Right forelimb (tissue), 1 donor: ENCODE measurements at places on chromosomes 13 and 19.

DNA sequence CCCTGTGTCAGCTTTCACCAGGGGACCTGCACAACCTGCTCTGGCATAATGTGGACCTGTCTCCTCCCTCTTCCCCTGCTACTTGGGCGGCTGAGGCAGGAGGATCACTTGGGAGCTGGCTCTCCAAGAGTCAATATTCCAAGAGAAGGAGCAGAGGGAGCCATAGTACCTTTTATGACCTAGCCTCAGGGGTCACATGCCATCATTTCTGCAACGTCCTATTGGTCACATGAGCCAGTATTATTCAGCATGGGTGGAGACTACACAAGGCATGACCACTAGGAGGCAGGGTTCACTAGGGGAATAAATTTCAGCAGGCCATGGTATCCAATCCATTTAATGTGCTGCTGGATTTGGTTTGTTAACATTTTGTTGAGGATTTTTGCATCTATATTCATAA lies 12.0 kb upstream of the SHFL start:
- DNase-seq: no peak

DNA sequence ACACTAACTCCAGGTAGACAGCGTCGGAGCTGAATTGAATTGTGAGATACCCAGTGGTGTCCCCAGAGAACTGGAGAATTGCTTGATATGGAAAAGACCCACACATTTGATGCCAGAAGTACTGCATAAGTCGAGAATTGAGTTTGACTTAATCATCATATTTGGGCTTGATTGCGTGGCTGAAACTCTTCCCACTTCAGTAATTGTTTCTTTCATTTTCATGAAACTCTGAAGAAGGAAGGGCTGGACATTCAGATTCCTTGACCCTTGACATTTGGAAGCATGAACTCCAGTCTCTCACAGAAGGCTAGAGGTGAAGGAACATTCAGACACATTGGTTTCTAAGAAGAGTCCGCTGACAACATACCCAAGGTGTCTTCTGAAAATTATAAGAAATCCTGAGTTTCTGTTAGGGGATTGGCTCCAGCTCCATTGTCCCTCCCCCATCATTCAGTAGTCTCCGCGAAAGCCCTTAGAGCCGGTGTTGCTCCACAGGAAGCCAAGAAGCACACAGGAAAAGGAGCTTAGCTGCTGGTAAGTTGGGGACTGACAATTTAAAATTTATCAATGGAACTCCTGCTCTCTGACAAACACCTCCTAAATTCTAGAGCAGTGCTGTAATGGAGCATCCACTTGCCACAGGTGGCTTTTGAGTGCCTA lies at the start of gene FPR2:
FPR2 (plus strand) TSS at position 484 of the 660 bp plus-strand sequence. CDS start 7,479 bp downstream, outside the sequence.
- no peak for DNase-seq

DNA sequence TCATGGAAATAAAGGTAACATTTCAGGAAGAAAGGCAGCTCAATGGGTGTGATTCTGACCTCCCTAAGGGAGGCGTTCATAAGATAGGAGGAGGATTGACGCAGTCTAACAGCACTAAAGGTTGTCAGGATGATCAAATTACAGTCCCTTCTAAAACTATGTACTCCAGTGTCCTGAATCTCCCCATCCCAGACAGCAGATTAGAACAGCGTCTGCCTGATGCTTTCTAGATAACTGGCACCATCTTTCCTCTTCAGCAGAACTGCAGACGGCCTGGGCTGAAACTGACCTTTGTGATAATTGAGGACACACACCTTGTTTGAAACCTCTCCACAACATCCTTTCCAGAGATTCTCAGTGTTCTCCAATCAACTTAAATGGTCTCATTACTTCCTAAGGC lies 25.5 kb upstream of the SACS start:
- no peak for DNase-seq

DNA sequence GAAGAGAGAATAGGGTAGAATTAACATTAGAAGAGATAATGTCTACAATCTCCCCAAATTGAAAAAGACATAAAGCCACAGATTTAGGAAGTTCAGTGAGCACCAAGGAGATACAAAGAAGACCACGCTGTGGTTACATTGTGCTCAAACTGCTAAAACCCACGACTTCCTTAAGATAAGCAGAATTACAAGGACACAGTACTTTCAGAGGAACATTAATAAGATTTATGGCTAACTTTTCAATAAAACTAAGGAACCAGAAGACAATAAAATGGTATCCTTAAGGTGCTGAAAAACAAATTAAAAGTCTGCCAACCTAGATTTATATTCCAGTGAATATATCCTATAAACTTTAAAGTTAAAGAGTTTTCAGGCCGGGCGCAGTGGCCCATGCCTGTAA lies 7.4 kb upstream of the IL17D start:
- DNase-seq: no peak

GRCh38 chr13:72141855-72142519 lies 275.0 kb upstream of the DACH1 start:
- no peak for DNase-seq

GRCh38 chr13:24865163-24865953 lies 101.4 kb downstream of the RNF17 start:
- DNase-seq: no peak

GRCh38 chr13:30097701-30098100 lies 209.7 kb downstream of the KATNAL1 start:
- DNase-seq: no peak

DNA sequence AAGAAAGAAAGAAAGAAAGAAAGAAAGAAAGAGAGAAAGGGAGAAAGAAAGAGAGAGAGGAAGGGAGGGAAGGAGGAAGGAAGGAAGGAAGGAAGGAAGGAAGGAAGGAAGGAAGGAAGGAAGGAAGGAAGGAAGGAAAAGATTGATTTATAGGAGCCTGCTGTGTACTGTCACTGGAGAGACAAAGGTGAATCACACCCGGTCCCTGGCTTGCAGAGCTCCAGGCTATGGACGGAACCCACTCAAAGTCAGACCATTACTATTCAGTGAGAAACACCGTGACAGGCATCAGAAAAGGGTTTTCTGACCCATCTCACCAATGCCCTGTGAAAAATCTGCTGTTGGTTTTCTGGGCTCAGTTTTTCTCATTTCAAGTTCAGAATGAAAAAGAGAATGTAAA lies 7.3 kb upstream of the CEACAM6 start:
- DNase-seq: no peak

- DNase-seq: no peak
Observed at GRCh38 chr13:37878496-37878895, 8.9 kb upstream of the TRPC4 start.

GRCh38 chr19:55112246-55112776 lies 5.1 kb downstream of the PPP1R12C start:
- DNase-seq: no peak

DNA sequence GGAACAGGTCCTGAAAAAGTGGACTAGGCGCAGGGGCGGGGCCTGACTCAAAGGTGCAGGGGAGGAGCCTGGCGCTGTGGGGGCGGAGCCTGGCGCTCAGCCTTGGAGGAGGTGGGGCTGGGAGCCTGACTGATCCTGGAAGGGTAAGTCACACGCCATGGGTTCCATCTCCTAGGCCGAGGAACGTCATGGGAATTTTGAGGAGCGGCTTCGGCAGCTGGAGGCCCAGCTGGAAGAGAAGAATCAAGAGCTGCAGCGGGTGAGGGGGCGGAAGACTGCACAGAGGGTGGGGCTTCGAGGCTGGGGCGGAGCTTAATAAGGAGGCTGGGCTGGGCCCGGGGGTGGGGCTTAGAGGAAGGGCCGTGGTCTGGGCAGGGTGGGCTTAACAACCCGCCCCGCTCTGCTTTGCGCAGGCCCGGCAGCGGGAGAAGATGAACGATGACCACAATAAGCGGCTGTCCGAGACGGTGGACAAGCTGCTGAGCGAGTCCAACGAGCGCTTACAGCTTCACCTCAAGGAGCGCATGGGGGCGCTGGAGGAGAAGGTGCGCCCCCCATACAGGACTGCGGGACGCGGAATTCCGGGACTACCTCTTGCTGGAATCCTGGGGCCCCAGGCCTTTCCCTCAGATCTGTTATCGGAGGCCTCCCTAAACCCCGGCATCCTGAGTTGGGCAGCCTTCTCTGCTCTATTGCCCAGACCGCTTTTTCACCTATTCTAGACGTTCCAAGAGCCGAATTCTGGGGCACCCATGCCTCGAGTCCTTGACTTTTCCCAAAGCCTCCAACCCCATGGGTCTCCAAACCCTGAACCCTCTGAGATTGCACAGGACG lies 14.5 kb downstream of the PPFIA3 start:
- peak; percentile 80 for DNase-seq

DNA sequence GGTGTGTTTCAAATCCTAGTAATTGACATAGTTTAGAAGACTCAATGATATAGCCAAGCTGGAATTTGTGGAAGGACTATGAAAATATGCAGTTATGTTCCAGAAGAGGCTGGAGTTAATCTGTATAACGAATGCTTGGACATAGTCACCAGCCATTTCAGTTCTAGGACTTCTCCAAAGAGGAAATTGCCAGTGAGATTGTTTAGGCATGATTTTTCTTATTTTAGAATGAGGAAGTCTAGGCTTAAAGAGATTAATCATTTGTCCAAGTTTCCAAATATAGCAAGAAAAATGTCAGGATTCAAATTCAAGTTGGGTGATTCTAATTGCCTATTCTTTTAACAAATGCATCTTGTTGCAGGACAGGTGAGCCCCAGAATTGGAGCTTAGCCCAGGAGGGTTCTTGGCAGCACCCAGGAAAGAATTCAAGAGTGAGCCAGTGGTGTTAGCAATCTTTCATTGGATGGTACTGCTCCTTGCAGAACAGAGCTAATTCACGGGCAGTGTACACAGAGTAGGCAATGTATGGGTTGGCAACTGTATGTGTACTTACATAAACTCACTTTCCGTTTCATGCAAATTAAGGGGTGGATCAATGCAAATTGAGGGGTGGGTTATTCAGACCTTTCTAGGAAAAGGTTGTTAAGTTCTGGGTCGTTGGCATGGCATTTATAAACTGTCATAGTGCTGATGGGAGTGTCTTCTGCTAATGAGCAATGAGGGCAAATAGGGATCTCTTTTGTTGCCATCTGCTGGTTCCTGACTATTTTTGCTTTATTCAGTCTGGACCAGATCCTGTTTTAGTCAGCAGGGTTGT lies 763.1 kb upstream of the SLITRK1 start:
- no peak for DNase-seq

DNA sequence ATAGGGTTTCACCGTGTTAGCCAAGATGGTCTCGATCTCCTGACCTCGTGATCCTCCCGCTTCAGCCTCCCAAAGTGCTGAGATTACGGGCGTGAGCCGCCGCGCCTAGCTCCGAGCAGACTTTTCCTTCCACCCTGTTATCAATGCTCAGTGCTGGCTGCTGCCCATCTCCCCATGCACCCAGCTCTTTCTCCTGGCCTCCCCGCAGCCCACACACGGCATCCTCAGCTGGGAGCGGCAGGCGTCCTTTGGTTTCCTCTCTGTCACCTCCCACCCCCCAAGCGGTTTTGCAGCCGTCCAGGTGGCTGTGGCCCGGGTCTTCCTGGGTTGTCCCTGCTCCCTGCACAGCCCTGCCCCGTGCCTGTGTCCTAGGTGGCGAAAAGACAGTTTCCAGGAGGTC lies 12.1 kb downstream of the PRR22 start:
- no peak for DNase-seq

DNA sequence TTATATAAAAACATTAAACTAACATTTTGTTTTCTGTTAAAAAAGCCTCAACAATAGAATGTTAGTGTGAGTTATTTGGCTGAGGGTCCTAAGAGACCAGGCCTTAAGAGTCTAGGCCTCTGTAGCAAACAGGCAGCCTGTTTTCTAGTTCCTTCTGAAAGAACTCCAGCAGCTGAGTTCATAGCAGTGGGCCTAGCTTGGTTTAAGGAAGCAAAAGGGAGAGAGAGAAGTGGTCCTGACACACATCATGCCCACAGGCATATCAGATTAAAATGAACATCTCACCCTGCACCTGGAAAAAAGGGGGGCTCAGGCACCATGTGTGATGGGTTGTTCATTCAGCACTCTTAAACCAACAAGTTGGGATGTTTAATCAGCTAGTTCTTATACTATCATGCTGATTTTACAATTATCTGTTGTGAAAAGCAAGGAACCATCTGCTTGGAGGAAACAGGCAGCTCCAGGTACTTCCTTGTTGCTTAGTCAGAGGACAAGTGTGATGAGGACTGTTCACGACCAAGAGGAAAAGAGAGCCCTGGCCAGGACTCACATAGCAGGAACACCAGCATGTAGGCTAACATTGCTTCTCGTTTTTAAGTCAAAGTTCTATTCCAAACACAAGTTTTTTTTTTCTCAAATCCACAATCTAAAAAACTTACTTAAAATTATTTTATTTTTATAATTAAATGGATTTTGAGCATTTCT lies 81.3 kb upstream of the FRY start:
- no peak for DNase-seq

DNA sequence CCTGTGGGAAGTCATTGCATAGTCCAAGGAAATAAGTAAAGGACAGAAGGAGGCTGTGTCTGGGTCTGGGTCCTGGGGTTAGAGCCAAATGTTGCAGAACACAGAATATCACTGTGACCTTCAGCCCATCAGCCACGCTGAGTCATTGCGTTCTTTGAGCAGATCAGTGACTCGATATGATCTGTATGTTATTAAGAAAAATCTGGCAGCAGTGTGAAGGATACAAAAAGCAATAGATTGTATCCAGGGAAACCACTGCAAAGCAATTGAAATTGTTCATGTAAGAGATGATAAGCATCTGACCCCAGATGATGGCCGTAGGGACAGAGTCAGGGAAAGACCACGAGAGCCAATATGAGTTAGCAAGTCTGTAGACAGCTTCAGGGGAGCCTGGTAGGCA lies 1575.1 kb upstream of the SLC10A2 start:
- DNase-seq: no peak

DNA sequence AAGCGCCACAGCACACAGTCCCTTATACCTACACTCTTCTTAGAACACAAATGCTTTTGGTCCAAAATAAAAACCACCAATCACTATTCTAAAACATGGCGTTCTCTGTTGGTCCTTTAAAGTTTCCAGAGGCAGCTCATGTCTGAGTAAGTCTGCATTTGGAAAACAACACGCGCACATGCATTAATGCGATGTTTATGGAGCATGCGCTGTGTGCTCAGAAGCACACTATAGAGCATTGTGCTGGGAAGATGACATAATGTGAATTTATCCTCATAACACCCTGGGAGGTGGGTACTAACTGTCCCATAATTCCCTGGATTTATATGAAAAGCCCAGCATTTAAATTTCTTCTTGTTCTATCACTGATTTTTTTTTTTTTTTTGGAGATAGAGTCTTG lies 10.7 kb downstream of the ZNF682 start:
- DNase-seq: no peak

- DNase-seq: no peak
Observed at GRCh38 chr13:73948848-73949529, 185.2 kb downstream of the KLF12 start.
